Stimulated activated CD8-positive, alpha-beta memory T cell treated with anti-CD3 and anti-CD28 coated beads, Interleukin-4, amount 100 ng/mL, for 1 hour (primary cell): ENCODE measurements at places on chromosomes 12 and 14.

DNA sequence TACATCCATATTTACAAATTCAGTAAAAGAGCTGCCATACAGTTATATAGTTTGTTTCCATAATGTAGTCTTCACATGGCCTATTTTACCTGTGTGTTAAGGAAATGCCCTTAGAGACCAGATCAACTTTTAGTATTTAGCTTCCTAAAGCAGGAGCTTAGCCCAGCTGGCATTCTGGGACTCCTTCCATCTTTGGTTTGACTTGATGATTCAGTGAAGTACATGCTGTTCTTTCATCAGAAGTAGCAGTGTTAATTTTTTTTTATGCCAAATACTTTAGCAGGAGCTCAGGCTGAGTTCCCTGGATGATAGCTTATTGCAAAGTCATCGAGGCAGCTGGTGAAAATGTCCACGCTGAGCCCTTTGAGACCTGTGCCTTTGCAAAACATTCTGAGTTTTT is 101.0 kb downstream of the FOXG1 start:
- DNase-seq: no peak

DNA sequence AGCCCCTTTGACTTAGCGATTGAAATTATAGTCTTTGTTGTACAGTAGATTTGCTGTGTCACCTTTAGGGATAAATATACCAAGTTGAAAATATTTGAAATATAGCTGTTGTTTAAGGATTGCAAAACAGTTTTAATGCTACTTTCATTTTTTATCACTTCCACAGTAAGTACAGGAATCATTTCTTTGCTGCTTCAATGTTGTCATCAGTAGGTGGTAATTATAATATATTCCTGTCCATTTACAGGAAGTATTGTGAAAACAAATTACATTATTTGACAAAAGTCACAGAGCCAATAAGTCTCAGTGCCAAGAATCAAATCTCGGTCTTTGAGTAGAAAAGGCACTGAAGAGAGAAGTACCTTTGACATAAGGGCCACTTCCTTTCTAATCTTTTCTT is 342.6 kb upstream of the RGS6 start:
- no peak for DNase-seq

DNA sequence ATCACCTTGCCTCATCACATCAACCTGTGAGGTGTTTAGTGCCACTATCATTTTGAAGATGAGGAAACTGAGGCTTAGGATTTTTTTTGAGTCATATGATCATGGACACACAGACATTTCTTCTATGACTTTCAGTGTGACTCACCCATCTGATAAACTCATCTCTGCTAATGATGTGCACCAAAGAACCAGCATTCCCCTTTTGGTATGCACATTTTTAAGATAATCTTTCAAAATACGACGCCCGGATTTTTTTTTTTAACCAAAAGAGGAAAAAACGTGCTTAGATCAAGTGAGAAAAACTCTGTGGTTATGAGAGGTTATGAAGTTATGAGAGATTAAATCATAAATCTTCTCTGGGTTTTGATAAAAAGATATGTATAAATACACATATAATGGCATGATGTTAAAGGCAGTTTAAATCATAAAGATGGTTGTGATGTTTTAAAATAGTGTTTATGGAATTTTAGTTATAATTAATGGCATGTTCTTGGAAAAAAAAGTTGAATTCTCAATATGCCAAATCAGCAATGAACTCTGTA is 948.1 kb downstream of the TMTC2 start:
- DNase-seq: no peak

- no peak for DNase-seq
Measured at GRCh38 chr14:73239393-73240241, 2.3 kb downstream of the PAPLN start.

- no peak for DNase-seq
Measured at GRCh38 chr12:31000751-31001150, 72.9 kb upstream of the DDX11 start.

DNA sequence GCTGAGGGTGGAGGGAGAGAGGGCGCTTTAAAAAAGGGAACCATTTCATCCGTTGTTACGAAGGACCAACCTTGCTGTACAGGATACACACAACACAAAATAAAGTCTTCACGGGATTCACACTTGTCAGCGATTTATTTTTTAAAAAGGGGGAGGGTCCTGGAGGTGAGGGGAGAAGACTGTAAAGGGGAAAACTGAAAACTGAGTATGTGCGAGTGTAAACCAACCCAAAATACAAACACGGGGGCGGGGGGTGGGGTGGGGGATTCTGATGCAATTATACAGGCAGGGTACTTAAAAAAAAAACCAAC is 499 bp upstream of the PRKAG1 start:
- DNase-seq: no peak
